ENCODE measurements at places on chromosomes 12 and 14.
A peak's percentile ranks its signal among the peaks of the same experiment; 100 is the strongest.

DNA sequence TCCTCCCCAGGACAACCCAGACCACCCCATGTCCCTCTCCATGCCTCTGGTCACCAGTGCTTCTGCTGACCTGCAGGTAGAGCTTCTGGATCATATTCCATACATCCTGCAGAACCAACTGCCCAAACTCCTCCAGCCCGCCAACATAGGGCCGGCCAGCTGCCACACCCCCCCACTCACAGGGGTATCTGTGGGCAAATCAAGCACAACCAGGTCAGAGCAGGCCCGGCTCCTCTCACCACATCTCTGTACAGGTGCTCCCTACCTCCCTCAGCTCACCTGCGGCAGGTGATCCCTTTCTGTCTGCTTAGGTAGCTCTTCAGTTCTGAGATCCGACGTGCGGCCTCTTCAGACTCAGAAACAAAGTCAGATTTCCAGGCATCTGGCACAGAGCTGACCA, 29.0 kb downstream of the TEP1 start:
- no peak for DNase-seq

DNA sequence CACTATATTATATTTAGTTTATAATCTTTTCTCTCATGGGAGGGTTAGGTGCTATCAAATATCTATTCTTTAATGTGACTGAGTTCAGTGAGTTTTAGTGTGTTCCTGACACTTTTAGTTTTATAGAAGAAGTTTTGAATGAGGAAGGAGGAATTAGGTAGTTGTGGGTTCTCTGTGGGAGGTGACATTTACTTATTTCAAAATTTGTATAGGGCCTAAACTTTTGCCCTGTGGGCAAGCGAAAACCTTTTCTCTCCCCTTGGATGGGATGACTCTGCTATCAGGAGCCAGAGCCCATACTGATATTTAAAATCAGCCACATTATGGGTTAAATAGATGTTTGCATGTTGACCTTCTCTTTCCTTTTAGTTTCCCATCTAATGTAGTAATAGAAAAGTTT, 43.6 kb downstream of the SPATS2 start:
- no peak for DNase-seq

DNA sequence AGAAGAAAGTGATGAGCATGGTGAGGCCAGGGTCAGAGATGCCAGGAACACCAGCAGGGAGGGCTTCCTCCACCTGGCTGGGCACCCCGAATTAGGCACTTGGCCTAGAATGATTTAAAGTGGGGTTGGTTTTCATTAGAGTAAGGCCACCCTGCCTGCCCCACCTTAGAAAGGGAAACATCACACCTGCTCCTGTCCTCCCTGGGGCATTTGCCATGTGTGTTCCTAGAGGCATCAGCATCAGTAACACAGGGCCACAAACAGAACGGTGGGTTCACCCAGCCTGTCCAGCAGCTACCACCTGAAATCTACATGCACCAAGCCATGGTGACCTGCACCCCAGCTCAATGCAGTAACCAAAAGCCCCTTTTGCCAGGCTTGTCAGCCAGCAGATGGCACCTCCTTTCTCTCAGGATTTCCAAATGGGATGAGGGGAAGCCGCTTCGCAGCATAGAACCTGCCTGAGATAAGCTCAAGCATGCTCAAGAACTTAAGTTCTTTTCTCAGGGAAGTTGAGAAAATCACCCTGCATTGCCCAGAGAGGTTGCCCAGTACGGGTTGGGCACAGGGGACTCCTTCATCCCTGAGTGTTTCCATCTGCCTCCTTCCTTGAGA, 338.8 kb downstream of the DPF3 start:
- DNase-seq: no peak

GRCh38 chr12:132003846-132004245, 54.1 kb downstream of the EP400 start:
- no peak for DNase-seq

DNA sequence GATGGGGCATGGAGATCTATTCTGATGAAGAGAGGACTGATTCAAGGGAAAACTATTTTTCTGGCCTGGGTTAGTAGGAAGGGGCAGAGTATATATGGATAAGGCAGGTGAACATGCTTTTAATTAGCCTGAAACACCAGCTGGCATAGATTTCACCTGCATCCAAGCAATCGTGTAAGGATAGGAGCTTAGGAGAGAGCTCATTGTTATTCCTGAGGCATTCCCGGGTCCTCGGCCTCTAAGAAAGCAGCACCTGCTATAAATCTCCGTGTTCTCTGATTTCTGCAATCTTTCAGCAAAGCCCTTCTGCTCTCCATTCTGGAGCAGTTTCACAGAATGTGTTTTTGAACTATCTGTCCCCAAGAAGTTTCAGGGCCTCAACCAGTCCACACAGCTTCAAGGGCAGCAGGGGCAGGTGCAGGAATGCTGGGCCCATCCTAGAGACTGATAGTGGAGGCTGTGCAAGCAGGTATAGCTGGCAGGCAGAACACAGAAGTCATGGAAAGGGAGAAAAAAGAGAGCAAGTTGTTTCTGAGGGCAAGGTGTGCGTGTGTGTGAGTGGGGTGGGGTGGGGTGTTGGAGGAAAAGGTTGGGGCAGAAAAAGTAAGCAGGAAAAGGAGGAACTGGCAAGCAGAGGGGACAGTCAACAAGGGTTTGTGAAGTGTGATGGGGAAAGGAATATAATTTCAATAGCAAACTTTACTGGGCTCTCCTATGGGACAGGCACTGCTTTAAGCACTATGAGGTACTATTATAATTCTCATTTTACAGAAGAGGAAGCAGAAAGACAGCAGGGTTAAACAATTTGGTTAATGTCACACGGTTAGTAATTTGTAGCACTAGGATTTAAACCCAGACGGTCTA, 203.7 kb upstream of the SSTR1 start:
- DNase-seq: peak; percentile 96

- no peak for DNase-seq
Observed at GRCh38 chr12:42979746-42980145, 390.2 kb upstream of the PRICKLE1 start.

DNA sequence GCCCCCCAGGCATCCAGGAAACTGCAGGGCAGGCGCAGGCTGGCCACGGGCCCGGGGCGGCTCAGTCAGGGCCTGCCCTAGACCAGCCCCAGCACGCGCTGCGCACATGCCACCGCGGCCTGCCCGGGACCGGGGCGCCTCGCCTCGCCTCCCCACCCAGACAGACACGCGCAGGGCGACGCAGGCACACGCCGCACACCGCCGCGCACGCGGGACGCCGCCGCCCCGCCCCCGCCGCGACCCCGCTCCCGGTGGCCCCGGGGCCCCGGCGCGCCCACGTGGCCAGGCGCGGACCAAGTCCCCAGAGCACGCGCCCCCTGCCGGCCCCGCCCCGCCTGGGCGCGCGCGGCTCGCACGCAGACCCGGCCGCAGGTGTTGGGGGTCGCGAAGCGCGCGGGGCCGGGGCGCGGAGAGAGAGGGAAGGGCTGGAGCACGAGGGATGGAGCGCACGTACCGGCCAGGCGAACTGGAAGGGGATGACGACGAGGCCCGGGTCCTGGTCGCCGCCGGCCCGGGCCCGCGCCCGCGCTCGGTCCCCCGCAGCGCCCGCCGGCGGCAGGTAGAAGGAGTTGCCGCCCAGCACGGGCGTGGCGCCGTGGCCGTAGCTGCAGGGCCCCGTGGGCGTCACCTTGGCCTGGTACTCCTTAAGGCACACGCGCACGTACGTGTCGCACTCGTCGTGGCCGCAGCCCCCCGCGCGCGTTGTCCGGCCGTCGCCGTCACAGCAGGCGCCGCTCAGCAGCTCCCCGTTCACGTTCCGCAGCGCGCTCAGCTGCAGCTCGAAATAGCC, 1.1 kb downstream of the JAG2 start:
- no peak for DNase-seq

DNA sequence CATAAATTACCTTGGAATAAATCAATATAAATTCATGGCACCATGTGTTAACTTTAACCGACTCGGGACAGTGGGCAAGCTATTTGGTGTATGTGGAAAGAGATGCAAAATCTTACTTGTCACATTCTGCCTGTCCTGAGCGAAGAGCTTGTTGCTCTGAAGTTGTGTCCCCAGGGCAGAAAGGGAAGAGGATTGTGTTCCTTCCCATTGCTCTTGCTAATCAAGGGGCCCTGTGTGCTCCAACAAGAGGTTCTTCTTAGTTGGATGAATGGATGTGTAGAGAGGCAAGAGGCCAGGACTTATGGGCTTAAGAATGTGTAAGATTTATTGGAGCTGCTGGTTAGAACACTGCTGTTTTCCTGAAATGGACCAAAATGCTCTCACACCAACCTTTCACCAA, 36.5 kb upstream of the FRS2 start:
- no peak for DNase-seq

GRCh38 chr12:108822497-108823205, 34.7 kb downstream of the SSH1 start:
- no peak for DNase-seq

GRCh38 chr12:106309671-106310505, 7.4 kb downstream of the TCP11L2 start:
- DNase-seq: no peak

DNA sequence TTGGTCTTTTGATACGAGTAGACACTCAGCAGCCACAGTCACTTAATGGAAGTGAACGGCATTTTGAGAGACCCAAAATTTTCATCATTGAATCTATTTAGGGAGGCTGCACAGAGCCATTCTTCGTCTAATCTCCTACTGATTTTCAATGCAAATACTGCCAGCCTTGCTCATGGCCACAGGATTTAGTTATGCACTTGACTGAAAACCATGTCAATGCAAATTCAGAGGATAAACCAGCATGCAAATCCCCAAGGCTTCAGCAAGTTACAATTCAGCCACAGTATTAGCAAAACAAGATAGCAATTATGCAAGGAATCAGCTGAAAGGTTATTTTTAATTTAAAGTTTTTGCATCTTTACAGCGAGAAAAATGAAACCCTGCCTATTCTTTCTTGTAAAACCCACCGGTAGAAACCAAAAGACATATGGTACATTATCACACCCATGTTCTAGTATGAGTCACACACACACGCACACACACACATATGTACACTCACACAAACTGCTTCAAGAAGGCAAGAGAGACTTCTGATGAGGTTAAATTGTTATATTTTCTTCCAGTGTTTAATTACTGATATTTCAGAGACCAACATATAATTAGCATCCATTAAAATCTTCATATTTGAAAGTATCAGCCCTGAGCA, 985.3 kb upstream of the FLRT2 start:
- peak; percentile 97 for DNase-seq

DNA sequence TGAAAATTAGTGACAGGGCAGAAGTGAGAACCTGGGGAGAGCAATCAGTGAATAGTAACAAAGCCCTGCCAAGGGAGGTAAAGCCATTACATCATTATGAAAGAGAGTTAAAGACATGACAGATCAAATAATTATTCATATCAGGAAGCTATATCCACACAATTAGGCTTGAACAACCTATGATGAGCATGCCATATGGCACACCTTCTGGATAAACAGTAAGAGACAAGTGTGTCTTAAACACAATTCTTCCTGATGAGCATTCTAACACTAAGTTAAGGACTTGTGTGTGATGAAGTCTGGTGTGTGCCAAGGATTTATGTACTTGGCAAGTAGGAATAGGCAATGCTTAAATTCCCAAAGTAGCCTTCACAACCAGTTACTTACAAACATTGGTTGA, 76.1 kb downstream of the GALNT4 start:
- no peak for DNase-seq

- DNase-seq: no peak
Observed at GRCh38 chr14:83709116-83709515, 1820.8 kb upstream of the FLRT2 start.

- DNase-seq: no peak
Observed at GRCh38 chr12:106062693-106063092, 76.1 kb downstream of the NUAK1 start.

- no peak for DNase-seq
Observed at GRCh38 chr12:125072496-125072895, 7.3 kb downstream of the AACS start.

DNA sequence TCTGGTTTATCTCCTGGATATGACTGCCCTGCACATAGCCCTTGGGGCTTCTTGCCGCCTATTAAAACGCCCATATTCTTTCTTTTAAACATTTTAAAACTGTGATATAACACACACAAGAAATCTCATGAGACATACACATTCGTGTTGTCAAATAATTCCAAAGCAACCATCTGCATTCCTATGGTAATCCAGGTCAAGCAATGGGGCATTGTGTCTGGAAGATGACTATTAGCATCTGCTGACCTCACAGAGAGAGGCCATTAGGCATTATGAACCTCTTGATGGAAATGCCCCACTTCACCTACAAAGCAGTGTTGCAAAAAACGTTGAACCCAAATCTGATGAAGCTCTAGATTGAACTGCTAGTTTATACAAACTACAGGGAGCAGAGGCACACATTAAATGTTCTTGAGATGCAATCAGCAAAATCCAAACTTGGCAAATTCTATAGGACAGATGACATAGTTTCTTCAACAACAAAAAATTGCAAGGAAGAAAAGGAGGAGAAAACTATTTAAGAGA, 513.8 kb upstream of the CCDC196 start:
- no peak for DNase-seq

GRCh38 chr14:68458840-68459469, 333.9 kb downstream of the ZFP36L1 start:
- no peak for DNase-seq

- DNase-seq: no peak
Observed at GRCh38 chr12:4115570-4115969, 158.0 kb upstream of the CCND2 start.

GRCh38 chr12:8078916-8079315, 3.2 kb upstream of the NECAP1 start:
- DNase-seq: no peak

- no peak for DNase-seq
Observed at GRCh38 chr12:96994900-96995299, 87.8 kb downstream of the NEDD1 start.

DNA sequence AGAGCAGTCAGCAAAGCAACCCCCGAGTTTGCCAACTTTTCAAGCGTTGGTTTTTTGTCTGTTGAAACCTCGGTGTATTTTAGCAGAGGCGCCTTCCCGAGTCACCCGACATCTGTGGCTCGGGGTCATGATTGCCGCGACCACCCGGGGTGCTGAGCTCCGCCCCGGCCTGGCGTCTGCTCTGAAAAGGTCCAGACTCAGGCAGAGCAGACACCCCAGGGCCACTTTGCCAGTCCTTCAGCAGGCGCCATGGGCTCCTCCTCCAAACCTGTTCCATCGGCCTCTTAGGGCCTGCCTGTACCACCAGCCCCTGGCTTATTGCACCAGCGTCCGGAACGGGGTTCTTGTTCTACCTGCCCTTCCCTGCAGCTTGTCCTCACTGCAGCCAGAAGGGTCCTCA, 19.1 kb downstream of the ANKRD9 start:
- no peak for DNase-seq

DNA sequence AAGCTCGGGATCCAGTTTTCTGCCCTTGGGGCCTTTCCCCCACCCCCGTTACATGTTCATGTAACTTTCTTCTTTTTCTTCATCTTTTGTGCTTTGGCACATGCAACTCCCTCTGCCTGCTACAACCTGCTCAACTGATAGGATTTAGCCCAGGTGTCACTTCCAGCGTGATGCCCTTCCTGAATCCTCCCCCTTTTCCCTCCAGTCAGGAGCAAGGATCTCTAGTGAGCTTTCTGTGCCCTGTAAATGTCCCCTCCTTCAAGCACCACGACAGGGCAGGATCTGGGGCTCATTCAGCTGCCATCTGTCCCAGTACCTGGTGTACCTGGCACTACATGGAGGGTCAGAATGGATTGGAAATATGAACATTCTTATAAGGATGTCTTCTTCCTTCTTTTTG, 15.3 kb downstream of the PELI2 start:
- DNase-seq: no peak

- DNase-seq: no peak
Observed at GRCh38 chr12:19140381-19141236, 11.1 kb downstream of the PLEKHA5 start.

- no peak for DNase-seq
Observed at GRCh38 chr12:14710632-14711320, 14.4 kb upstream of the GUCY2C start.
